Suprapubic skin (tissue), 4 donors: ENCODE measurements at places on chromosomes 5 and 9. TPM values are rescaled to one million over a fixed set of nuclear protein-coding genes. Genes with fewer than 3 reads are reported as not detected.

The SHOC1 gene
- 0.91 TPM for total RNA-seq

The OR1L8 gene
- not detected for total RNA-seq

The HMCN2 gene
- 1.3 TPM for total RNA-seq

The CDX1 gene
- total RNA-seq = 0.76 TPM

The IER5L gene
- total RNA-seq = 8.2 TPM

The BARHL1 gene
- total RNA-seq = not detected

The ACOT12 gene
- not detected for total RNA-seq

The GHR gene
- 20.9 TPM for total RNA-seq

The NRG2 gene
- total RNA-seq = 5.0 TPM

The SPATA31C1 gene
- not detected for total RNA-seq

The DNAH5 gene
- total RNA-seq = 0.56 TPM

The PDLIM4 gene
- total RNA-seq = 110 TPM

The PCDHA9 gene
- total RNA-seq = 0.19 TPM

The MTX3 gene
- total RNA-seq = 13.4 TPM

The ZFP2 gene
- total RNA-seq = 4.8 TPM

The C1QTNF2 gene
- total RNA-seq = 0.23 TPM

The ESM1 gene
- total RNA-seq = not detected

The CDKN2B gene
- 59.9 TPM for total RNA-seq

The PTPRD gene
- 3.3 TPM for total RNA-seq

The ZNF483 gene
- 1.4 TPM for total RNA-seq

The PRDM9 gene
- total RNA-seq = not detected

The WWC1 gene
- total RNA-seq = 38.3 TPM

The GABRA6 gene
- not detected for total RNA-seq

The MARCHF11 gene
- not detected for total RNA-seq

The MRPS30 gene
- 79.5 TPM for total RNA-seq

The G3BP1 gene
- total RNA-seq = 111 TPM

The GADD45G gene
- 4.6 TPM for total RNA-seq

The CCNJL gene
- total RNA-seq = 0.34 TPM

The PCDH12 gene
- 2.0 TPM for total RNA-seq

The ENC1 gene
- total RNA-seq = 19.4 TPM

The TMEM215 gene
- total RNA-seq = not detected

The HK3 gene
- total RNA-seq = 0.72 TPM

The DOK3 gene
- total RNA-seq = 2.3 TPM

The IZUMO3 gene
- not detected for total RNA-seq
